NCI-H526 treated with DMSO at 0.1 percent for 48 hours (cell line): ENCODE measurements at places on chromosomes 4 and X.

GRCh38 chrX:17968367-17968766 is 107.3 kb upstream of the RAI2 start:
- no peak for DNase-seq

DNA sequence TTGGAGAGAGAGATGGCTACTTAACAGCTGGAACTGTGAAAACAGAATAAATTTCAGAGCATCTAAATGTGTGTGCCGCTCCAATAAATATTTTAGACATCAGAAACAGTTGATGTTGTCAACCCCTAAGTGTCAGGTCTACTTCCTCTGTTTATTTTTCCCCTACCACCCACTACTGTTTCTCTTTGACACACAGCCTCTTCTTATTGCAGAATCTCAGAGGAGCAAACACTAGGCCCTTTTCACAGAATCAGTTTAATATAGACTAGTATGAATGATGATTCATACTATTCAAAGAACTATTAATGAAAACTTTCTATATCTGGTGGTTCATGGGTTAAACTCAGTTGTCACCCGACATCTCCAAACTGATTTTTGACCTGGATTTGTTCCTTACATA is 33.9 kb downstream of the NAA11 start:
- DNase-seq: no peak

DNA sequence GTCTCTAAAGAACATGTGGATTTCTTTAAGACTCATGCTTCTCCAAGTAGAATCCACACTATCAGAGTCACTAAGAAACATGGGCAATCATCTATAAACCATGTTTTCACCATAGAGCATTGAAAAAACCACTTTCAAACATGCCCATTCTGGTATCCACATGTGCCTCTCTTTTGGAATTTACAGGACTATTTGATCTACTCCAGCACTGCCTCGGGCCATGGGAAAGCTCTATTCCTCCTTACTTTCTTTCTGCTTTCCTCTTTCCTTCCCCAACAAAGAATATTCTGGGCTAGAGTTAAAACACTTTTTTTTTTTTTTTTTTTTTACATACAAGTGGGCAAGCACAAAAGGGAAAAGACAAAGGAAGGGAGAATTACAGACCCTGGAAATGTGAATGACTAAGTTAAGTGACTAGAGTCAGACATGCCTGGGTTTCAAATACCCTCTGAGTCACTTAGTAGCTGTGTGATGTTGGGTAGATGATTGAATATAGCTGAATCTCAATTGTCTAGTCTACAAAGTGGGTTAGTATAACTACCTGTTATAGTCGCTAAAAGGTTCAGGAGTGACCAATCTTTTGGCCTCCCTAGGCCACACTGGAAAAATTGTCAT is 847.7 kb upstream of the INTU start:
- no peak for DNase-seq

GRCh38 chr4:3010998-3011397 is 47.6 kb downstream of the GRK4 start:
- DNase-seq: no peak

- no peak for DNase-seq
Observed at GRCh38 chrX:130594453-130594916, 192.7 kb downstream of the RBMX2 start.

DNA sequence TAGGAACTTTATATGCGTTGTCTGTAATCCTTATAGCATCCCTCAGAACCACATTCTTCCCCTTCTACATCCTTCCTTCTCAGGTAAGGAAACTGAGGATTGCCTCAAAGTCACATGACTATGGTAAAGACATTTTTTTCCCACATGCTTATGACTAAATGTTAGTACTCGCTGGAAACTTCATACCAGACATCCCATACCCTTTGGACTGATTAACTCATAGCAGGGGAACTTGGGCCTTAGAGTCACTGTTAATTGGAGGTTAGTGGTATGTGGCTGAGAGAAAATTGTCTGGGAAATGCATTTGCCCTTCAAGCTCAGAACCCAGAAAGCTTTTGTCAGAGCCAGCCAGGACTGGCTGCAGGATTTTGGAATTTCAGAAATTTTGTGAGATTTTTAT is 155.0 kb downstream of the RELL1 start:
- DNase-seq: no peak

GRCh38 chrX:153642051-153642654 is 4.8 kb upstream of the DUSP9 start:
- DNase-seq: no peak

- DNase-seq: no peak
Observed at GRCh38 chr4:21726255-21726815, 222.2 kb downstream of the KCNIP4 start.

DNA sequence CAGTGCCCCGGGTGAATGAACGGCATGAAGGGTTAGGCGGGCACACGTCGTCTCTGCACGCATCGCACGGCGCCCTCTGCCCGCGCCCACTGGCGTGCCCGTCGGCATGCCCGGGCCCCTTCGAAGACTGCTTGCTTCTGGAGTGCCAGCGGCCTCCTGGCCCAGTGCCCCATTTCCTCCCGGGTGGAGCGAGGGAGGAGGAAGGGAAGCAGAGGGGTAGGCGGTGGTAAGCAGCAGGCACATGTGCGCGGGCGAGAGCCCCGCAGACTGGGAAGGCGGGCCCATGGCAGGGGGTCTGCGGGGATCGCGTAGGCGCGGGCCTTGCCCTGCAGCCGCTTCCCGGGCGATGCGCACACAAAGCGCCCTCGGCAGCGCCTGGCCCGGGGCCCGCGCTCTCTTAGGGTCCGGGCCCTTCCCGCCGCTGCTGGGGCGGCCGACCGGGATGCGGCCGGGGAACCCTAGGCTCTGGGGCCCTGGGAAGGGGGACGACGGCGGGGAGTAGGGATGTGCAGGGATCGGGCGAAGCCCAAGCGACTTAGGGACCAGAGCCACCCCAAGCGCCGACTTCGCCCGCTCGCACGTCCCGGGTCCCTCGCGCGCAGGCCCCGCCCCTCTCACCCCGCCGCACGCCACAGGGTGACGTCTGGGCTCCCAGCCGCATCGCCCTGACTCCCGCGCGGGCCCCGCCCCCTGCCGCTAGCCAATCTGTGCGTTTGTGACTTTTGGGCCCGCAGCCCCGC is 866 bp upstream of the EMD start:
- no peak for DNase-seq

DNA sequence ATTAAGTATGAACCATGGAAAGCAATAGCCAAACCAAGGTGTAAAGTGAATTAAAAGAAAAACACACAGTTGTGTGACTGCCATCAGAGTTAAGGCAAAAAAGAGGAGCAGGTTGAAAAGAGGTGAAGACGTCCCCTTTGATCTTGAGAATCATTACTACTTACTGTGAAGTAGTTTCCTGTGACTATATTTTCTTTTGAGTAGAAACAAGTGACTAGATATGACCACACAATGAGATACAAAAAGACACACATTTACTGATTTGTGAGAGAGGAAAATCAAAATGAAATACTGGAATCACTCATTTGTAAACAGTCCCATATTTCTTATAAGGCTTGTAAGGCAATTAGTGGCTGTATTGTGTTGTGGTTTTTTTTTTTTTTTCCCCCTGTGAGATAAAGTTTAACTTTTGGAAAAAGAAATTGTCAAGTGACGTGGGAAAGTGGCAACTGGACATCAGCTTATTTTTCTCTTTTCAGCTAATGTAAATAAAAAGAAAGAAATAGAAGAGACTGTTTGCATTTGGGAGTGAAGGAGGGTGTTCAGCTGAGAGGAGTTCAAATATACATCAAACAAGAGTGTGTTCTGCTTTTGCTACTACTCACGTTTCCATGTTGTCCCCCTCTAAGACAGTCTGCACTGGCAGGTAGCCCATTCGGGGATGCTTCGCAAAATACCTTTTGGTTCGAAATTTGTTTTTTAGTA is 106.4 kb upstream of the FTHL17 start:
- DNase-seq: no peak

- no peak for DNase-seq
Observed at GRCh38 chr4:73596001-73596400, 24.2 kb downstream of the RASSF6 start.

DNA sequence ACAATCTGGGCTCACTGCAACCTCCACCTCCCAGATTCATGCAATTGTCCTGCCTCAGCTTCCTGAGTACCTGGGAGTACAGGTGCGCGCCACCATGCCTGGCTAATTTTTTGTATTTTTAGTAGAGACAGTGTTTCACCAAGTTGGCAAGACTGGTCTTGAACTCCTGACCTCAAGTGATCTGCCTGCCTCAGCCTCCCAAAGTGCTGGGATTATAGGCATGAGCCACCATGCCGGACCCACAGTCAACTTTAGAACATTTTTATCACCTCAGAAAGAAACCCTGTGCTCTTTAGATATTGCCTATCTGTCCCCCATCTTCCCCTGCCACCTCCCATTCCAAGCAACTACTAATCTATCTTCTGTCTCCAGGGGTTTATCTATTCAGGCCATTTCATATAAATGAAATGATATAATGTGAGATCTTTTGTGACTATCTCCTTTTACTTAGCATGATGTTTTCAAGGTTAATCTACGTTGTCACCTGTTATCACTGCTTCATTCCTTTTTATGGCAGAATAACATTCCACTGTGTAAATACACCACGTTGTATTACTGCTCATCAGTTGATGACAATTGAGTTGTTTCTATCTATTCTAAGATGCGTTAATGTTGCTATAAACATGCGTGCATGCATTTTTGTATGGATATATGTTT is 44.3 kb upstream of the GALNT7 start:
- no peak for DNase-seq

- no peak for DNase-seq
Observed at GRCh38 chr4:182896421-182896820, 20.8 kb downstream of the DCTD start.

DNA sequence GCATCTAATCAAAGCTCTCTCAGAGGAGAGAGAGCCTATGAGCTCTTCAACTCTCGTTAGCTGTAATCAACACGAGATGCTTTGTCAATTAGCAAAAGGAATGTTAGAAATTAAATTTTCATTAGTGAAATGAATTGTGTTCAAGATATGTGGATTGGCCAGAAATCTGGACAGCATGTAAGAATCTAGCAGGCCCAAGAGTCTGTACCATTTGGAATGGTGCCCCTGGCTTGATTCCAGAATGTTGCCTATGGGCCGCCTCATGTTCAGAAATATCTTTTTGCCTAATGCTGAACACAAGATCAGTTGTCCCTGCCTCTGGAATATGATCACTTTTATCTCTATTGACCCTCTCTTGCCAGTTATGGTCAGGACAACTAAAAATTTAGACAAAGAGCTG is 88.2 kb downstream of the RBM46 start:
- DNase-seq: no peak

GRCh38 chrX:141632124-141632523 is 42.6 kb downstream of the SPANXA2 start:
- no peak for DNase-seq

DNA sequence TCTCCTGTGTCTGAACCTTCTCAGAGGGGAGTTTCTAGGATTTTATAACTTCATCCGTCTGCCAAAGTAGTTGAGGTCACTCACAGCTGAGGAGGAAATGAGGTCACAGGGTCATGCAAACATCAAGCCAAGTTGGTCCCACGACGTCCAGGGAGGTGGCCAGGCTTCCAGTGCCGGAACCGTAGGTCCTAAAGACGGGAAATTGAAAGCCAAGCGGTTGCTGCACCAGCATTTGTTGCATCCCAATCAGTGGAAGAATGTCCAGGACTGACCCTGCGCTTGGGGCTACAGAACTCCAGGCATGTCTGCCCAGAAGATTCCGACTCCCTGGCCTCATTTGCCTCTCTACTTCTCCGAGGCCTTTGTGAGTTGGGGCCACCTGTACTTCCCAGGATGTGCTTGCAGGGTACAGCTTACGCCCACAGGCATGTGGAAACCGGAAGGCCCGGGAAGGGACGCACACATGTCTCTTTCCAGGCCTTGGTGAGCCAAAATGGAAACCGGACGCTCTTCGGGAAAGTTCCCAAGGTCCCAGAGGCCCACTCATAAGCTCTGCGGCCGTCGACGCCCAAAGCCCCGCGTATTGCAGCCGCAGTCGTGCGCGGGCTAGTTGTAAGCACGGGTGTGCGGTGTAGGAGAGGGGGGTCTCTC is 9.3 kb downstream of the PRDM8 start:
- no peak for DNase-seq

DNA sequence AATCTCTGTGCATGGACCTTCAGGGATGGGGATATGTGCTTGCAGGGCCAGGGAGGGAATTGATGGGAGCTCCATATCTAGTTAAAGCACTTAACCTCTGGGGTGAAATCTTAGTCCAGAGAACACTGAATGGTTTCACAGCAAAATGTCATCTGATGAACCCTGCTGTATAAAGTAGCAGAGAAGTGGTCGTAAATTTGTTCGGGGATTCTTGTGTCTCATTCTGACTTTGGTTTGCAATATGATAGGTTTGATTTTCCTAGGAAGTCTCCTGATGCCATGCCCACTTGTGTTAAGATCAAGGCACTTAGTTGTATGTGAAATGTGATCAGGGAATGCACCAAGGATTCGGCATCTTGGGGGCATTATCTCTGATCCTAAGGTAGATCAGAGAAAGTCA is 96.9 kb downstream of the NHS start:
- no peak for DNase-seq

DNA sequence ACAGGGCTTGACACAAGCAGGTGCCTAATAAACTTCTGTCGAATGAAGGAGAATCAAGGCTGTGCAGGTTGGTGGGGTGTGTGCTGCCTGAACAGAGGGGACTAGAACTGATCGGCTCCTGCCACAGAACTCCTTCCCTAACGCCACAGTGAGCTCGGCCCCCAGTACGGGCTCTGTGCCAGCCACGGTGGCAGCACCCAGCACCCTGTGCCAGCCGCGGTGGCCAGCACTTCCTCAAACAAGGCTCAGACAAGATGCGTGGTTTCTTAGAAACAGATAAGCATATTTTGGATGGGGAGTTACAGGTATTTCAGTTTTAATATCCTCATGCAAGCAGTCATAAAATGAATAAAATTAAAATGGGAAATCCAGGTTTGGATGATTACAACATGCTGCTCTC is 26.0 kb upstream of the C4orf50 start:
- DNase-seq: no peak

DNA sequence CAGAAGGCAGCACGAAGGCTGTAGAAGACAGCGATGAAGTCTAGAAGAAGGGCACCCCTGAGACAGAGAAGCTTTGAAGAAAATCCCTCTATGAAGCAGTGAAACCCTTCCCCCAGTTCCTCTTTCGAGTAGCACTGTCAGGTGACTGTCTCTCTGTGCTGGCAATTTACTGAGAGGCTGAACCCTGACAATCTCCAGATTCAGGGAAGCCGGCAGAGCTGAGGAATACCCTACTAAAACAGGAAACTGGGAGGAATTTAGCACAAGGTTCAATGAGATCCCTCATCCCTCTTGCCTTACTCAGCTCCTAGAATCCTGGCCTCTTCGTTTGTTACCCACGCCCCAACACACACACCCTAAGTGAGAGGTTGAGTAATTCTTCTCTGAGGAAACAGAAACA is 239.7 kb upstream of the NOCT start:
- no peak for DNase-seq

DNA sequence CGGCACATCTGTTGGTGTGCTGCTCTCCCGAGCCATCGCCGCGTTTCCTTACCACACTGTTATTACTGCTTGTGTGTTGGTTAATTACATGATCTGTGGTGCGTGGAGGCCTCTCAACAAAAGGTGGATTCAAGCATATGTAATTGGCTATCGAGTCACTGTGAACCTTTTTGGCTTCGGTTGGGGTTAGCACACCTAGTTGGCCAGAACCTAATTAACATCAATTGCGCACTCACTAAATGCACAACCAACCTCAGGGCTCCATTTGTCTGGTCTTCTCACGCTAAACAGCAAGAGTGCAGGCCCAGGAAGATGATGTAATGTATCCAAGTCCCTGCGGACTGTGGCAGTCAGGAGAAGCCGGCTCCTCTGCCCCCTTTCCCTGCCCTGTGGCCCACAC is 17.4 kb downstream of the ENPP6 start:
- DNase-seq: no peak
